ENCODE measurements at places on chromosomes 3 and 15.

DNA sequence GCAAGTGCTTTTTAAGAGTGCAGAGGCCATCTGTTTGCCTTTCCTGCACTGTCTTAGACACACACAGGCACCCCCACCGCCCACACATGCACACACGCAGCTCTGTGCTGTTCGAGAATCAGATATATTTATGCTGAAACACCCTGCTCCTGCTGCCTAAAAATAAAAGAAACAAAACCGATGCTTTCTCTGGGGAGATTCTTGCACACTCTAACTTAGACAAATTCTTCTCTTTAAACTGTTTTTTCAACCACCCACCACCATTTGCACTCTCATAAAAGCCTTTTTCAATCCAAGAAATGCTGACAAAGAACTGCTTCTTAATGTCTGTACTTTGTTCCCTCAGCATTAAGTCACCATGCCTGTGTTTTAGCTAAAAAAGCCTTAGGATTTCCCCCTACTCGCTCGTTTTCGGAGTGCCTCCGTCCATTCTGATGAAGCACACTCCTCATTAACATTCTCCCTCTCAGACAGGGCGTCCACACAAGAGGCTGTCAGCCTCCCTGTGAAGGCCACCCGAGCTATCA lies 26.2 kb downstream of the SLC12A8 start:
- DNase-seq, result no peak

GRCh38 chr3:180570238-180570637 lies 31.7 kb upstream of the TTC14 start:
- no peak for DNase-seq

DNA sequence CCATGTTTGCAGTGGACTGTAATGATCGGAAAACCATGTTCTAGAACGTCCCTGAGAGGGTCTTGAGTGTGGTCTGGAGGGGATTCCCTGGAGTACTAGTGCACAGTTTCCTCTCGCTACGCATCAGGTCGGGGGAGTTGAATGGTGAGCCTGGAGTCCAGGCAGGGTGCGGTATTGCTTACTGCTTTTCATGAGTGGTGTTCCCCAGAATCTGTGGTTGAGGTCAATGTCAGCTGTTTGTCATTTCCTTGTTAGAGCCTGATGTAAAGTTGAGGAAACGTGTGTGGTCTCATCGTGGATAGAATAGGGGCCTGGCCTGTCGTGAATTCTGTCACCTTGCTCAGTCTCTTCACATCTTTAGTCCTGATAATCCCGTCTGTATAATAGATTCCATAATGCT lies 328.2 kb upstream of the LRRFIP2 start:
- DNase-seq, result no peak

DNA sequence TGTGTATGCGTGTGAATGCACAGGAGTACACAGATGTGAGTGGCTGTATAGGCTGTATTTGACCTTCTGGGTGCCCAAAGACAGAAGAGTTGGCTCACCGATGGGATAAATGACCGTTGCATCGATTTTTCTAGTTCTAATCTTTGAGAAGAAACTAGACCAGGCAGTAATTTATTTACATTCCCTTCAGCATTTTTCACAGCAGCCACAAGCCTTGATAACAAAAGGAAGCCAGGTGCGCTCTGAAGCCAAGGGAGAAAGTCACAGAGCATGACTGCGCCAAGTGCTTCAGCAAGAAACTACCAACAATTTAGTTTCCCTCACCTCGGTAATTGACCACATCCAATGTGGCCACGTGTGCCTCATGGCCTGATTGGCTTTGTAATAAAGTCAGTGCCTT lies 5.9 kb upstream of the FAM3D start:
- peak; percentile 7 for DNase-seq

- DNase-seq, result no peak
Measured at GRCh38 chr15:39416258-39416657, 164.6 kb upstream of the THBS1 start.

- DNase-seq, result no peak
Measured at GRCh38 chr3:114566162-114566755, 272.4 kb downstream of the TIGIT start.

DNA sequence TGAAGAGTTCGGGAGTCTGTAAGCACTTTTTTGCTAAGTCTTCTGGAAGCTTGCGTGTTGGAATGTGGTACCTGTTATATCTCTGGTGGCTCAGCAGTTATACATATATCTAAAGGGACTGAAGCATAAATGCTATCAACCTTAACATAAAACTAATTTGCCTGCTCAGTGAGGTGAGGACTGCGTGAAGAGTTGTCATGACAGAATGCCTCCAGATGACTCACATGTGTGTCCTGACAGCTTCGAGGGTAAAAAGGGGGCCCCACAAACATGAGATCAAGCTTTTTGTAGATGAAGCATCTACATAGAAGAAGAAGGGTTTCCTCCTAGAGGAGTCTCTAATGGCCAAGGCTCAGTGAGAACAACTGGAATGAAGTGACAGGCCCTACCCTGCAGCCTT lies 88.8 kb upstream of the C3orf80 start:
- no peak for DNase-seq

GRCh38 chr3:148954981-148955380 lies 36.4 kb upstream of the GYG1 start:
- no peak for DNase-seq

DNA sequence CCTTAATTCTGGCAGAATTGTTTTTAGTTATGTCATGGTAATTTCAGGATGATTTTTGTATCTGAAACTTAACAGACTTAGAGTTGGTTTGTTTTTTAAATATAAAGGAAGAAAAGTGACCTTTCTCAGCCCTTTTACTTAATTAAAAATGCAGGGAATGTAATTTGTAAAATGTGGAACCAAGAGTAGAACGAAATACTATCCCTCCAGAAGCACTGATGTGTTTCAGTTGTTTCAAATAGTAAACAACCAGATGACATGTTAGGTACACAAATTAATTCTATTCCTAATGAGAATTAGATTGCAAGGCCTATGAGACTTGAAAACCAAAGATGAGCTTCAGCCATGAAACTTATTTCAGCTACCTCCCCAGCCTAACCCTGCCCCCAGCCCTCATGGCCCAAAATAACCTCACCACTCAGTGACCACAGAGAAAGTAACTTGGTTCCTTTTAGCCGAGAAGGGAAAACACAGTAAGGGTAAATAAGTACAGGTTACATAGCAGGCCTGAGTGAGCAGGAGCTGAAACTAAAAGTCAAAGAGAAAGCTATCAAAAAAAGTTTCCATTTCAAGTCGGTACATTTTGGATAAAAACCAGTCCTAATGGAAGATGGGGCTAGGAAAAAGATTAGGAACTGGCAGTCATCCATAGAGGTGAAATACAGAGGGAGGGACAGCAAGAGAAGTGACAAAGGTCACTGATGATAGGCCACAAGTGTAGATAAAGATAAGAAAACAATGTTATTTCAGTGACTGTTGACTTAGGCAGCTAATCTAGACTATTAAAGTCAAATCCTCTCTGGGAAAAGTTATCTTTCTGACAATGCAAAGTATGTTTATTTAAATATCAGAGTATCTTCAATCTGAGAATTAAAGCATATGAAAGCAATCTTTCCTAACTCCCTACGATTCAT lies 23.2 kb downstream of the SENP8 start:
- no peak for DNase-seq

- DNase-seq, result no peak
Measured at GRCh38 chr15:61115241-61115640, 113.9 kb downstream of the RORA start.

Data from DMS79 (cell line).